ENCODE measurements at places on chromosomes 16 and 17.

- no peak for DNase-seq
These were observed 2.8 kb downstream of the ASIC2 start for GRCh38 chr17:33290253-33290652.

DNA sequence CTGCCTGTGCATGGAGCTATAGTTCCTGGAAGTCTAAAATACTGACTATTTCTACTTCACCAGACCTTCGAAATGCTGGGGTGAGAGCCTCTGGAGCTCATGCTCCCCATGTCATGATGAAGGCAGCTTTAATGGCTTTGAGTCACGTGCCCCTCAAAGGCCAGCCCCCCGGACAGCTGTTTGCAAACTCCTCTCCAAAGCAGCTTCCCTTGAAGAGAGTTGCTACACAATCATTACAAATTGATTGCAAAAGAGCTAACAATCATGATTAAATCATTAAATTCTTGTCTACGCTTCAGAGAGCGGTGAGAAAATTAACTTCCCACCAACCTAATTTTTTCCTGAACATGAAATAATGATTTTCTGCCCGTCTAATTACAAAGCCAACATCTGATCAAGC lies 134.8 kb upstream of the IRX6 start:
- no peak for DNase-seq

GRCh38 chr16:15855704-15856003 lies 1.2 kb downstream of the MYH11 start:
- DNase-seq, result no peak

DNA sequence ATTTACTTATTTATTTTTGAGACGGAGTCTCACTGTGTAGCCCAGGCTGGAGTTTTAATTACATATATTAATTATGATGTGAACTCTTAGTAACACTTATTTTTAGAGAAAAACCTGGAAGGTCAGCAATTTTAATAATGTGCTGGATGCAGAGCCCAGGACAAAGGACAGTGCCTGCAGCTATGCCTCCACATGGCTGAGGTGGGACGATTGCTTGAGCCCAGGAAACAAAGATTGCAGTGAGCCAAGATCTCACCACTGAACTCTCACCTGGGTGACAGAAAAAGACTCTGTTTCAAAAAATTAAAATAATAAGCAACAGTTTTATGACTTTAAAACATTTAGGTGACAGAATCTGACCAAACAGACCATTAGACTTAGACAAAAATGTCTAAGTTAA lies 11.0 kb upstream of the CARD14 start:
- DNase-seq, result no peak

GRCh38 chr16:23807028-23807427 lies 28.8 kb upstream of the PRKCB start:
- no peak for DNase-seq

GRCh38 chr17:73719588-73720071 lies 75.4 kb upstream of the SDK2 start:
- DNase-seq, result peak; percentile 74

DNA sequence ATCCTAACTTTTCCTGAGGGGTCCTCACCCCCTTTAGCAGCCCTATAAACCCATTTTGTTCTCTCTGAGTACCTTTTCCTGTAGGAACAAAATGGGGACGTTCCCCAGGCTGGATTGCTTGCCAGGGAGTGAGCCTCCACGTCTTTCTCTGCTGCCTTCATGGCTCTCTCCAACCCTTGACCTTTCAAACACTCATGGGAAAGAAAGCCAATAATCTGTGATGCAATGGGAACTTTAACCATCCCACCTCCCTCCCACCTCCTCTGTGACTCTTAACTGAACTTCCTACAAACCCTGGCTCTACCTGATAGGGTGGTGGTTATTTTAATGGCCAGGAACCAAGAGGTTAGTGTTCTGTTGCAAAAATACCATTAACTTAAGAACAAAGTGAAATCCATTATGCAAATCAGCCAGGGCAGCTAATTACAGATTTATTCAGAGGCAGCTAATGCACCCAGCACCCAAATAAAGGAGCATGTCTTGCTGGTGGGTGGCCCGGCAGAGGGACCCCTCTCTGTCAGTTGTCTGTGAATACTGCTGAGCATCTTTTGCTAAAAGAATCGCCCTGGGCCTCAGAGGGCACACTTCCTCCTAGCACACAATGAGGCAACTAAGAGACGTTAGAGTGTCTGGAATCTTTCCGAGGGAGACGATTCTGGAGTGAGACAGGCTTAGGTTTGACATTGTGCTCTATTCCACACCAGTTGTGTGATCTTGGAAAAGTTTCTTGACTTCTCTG lies 3.0 kb downstream of the PIPOX start:
- no peak for DNase-seq

- DNase-seq, result no peak
These were observed 264.6 kb upstream of the KCNJ16 start for GRCh38 chr17:69810326-69810965.

DNA sequence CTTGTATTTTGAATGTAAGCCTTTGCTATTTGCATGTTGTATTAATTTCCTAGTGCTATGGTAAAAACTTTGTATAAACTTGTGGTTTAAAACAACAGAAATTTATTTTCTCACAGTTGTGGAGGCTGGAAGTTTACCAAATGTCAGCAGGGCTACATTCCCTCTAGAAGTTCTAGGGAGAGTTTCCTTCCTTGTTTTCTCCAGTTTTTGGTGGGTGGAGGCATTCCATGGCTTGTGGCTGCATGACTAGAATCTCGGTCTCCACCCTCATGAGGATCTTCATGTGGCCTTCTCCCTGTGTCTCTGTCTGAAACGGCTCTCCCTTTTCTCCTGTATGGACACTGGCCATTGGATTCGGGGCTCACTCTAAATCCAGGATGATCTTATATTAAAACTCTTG lies 482.2 kb upstream of the GOT2 start:
- no peak for DNase-seq

- no peak for DNase-seq
These were observed 91.8 kb downstream of the FOXL1 start for GRCh38 chr16:86669937-86670749.

- no peak for DNase-seq
These were observed 36.1 kb downstream of the GOSR1 start for GRCh38 chr17:30513346-30513745.

- no peak for DNase-seq
These were observed 45.4 kb upstream of the ARL4D start for GRCh38 chr17:43353393-43353792.

DNA sequence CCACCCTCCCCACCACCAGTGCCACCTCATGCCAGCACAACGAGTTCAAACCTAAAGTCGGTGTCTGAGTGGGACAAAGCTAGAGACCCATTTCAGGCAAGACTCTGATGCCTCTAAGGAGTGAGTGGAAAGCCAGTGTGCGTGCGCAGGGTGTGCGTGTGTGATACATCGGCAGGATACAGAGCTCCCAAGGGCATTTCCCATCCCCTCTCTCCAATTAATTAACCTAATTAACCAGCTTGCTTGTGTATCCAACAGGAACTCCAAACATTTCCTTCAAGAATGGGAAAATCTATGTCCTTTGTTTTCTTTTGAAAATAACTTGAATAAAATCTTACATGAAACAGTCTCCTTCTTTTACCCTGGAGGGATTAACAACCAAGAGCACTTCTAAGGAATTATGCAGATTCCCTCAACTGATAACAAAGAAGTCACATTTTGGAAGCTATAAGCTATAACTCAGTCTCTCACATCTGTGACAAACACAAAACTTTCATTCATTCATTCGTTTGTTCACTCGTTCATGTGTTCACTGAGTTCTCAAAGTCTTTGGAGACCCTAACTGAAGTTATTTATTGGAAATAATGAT lies 9.9 kb downstream of the ATPAF2 start:
- no peak for DNase-seq

DNA sequence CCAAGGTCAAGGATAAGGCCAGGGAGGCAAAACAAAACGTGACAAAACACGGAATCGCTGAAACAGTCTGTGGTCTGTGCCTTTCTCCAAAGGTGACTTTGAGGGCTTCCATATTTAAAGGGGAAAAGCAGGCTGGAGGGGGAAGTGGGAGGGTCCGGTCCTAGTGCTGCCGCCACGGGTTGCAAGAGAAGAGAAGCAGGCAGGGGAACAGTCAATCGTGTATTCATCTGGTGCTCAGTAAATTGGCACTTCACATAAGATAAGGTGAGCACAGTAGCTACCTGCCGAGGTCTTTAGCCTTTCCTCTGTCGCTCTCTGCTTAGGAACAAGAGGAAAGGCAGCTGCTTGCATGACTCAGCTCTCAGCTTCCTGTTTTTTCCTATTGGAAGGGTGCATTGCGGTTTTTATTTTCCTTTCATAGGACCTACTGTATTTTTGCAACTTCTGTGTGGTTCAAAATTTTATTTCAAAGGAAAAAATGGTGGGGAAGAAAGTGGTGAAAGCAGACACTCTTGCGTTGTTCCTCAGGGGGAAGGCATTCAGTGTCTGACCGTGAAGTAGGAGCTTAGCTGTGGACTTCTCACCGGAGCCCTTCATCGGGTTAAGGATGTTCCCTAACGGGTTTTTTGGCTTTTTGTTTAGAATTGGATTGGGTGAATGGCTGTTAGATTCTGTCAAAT lies 7.1 kb upstream of the LGALS3BP start:
- no peak for DNase-seq

DNA sequence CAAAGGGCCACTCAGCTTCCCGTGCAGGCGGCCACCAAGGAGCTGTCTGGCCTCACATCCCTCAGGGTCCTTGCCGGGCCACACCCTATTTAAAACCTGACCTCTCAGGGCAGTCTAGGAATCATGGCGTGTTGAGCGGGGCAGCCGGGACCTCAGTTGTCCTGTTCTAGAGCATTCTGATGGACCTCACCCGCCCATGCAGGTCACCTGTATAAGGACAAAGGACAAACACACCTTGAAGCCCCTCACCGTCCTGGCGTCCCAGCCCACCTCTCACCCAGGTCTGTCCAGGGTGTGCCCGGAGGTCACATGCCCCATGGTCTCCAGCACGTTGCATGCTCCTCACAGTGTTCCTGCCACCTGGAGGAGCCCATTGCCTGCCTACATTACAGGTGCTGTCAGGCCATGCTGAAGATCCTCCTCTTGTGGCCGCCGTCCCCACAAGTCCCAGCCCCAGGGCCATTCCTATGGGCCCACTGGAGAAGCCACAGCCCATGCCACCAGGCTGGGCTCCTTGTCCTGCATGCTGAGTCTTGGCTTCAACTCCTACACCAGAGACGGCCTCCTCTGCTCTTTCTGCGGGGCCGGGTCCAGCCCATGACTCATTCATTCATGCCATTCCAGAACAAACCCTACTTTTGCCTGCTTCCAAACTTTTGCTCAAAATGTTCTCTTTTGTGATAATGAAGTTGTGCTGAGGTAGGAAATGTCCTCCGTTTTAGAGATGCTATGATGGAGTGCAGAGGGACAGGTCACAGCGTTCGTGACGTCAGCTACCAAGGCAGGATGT lies 46.3 kb downstream of the PEMT start:
- no peak for DNase-seq

DNA sequence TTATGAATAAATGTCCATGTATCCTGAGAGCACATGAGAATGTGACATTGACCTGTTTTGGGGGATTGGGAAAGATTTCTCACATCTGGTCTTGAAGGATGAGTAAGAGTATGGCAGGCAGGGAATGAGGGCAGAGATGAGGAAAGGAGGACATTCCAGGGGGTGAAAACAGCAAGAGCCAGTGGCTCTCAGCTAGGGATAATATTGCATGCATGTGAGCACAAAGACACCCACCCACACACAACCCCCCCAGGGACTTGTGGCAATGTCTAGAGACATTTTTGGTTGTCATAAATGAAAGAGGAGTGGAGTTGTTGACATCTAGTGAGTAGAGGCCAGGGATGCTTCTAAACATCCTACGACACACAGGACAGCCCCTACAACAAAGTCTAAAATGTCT lies 6.0 kb downstream of the MYO1D start:
- no peak for DNase-seq

GRCh38 chr17:36730857-36731490 lies 129.6 kb downstream of the MRM1 start:
- DNase-seq, result no peak

DNA sequence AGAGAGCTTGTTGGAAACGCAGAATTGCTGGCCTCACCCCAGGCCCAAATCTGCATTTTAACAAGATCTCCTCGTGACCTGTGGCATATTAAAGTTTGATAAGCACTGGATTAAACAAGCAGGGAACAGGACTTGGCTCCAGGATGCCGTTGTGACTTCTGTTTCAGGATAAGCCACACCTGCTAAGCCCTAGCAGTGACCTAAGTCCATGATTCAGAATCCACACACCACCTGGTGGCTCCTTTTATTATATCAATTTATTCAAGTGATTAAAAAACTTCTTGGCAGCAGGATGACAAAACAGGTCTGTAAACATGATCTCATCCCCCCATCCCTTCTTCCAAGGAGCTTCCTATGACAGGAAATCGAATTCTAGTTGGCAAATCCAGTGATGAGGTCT lies 9.1 kb downstream of the NAGPA start:
- no peak for DNase-seq

GRCh38 chr16:2858245-2859025 lies 465 bp upstream of the PRSS22 start:
- no peak for DNase-seq

- no peak for DNase-seq
These were observed 5.3 kb upstream of the CDR2L start for GRCh38 chr17:74981979-74982662.

DNA sequence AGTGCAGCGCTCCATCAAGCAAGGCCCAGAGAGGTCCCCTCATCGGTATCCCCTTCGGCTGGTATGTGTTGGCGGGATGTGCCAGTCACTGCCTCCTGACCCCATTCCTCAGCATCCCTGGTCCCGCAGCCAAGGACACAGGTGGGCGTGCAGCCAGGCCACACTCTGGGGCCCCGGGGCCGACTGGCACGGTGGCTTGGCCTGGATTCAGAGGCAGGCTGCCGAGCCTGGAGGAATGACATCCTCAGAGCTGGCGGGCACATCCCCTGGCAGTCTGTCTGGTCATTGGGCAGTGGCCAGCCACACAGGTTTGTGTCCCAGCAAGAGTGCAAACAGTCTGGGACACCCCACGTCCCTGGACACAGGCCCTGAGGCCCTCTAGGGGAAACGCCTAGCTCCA lies 111.1 kb downstream of the SDK2 start:
- no peak for DNase-seq

GRCh38 chr17:63834431-63835166 lies 7.1 kb upstream of the FTSJ3 start:
- DNase-seq, result no peak

- no peak for DNase-seq
These were observed 56.9 kb downstream of the CYB5D2 start for GRCh38 chr17:4199818-4200402.

DNA sequence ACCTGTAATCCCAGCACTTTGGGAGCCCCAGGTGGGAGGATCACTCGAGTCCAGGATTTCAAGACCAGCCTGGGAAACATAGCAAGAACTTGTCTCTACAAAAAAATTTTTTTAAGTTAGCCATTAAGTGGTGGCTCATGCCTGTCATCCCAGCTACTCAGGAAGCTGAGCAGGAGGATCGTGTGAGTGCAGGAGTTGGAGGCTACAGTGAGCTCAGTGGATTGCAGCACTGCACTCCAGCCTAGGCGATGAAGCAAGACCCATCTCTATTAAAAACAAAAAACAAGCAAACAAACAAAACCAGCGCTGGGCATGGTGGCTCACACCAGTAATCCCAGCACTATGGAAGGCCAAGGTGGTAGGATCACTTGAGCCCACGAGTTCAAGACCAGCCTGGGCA lies 38.0 kb downstream of the HEATR3 start:
- DNase-seq, result no peak

GRCh38 chr17:64780096-64781013 lies 118.2 kb upstream of the SMURF2 start:
- peak; percentile 12 for DNase-seq

Measured in NCI-H187 treated with DMSO at 0.1 percent for 48 hours (cell line).